ENCODE measurements at places on chromosomes 6 and 20.

DNA sequence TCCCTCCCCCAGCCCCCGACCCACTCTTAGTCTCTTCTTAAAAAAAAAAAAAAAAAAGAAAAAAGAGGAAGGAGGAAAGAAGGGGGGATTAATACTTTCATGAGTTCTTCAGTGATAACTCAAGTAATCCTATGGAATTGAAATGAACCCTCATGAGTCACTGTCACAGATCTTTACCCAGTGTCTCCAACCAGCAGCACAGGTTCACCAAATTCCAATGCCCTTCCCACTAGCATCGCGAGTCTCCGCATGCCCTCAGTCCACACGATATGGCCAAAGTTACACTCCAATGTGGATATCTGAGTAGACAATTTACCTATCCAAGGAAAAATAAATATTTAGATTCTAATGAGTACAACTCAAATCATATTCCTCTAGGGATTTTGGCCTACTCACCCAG is 74.5 kb downstream of the MDN1 start:
- DNase-seq, result no peak

DNA sequence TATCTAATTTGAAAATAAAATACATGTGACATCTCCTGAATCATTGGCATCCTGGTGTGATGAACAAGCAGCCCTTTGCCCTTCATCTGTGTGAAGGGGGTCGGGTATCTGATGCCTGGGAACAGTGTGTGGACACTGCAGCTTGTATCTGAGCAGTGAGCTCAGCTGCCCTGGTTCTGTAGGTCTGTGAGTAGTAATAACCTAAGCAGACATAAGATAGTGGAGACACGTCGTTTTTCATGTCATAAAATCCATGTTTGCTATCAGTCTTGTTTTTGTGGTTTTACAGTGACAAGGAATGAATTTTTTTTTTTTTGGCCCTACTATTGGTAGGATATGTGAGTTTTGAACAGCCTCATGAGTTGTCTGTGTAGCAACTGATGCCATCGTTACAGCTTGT is 133.0 kb downstream of the JARID2 start:
- no peak for DNase-seq

GRCh38 chr6:29941916-29942274 is 437 bp upstream of the HLA-A start:
- DNase-seq, result no peak

DNA sequence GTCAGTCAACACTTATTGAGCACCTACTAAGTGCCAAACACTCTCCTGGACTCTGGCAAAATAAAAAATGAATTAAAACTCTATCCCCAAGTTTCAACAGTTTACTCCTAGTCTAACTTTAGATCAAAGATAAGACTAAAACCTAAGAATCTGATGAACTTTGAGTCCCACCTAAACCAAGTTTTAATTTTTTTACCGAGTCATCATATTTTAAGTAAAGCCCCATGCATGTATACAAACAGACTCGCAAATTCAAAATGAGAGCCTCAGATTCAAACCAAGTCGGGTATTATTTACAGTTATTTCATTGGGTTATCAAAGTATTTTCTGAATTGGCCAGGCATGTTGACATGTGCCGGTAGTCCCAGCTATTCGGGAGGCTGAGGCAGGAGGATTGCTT is 28.2 kb downstream of the BNIP5 start:
- no peak for DNase-seq

GRCh38 chr20:53850319-53850718 is 220.1 kb downstream of the BCAS1 start:
- DNase-seq, result no peak

DNA sequence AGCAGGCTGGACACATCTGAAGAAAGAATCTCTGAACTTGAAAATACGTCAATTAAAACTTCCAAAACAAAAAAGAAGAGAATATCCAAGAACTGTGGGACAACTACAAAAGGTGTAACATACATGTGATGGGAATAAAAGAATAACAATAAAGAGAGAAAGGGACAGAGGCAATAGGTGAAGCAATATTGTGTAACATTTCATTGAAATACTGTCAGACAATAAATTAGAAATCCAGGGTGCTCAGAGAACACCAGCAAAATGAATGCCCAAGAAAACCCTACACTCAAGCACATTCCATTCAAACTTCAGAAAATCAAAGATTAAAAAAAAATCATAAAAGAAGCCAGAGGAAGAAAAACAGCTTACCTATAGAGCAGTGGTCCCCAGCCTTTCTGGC is 33.6 kb upstream of the ASF1A start:
- no peak for DNase-seq

DNA sequence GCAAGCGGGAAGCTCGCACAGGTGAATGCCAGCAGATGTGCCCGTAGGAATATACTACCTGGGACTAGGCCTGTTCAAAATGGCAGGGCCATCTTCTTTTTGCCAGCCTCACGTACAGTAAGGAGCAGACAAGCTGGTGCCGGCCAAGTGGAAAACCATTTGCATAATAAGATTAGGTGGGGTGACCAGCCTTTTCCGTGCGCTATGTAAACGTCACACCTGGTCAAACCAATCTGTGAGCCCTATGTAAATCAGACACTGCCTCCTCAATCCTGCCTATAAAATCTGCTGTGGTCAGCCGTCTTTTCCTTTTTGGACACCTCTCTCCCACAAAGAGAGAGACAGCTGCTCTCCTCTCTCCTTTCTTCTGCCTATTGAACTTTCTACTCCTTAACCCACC is 60.8 kb upstream of the TMEM30A start:
- DNase-seq, result no peak

GRCh38 chr20:45345104-45345936 is 2.9 kb downstream of the SDC4 start:
- DNase-seq, result no peak

GRCh38 chr20:4110885-4111284 is 95.5 kb upstream of the RNF24 start:
- DNase-seq, result no peak

DNA sequence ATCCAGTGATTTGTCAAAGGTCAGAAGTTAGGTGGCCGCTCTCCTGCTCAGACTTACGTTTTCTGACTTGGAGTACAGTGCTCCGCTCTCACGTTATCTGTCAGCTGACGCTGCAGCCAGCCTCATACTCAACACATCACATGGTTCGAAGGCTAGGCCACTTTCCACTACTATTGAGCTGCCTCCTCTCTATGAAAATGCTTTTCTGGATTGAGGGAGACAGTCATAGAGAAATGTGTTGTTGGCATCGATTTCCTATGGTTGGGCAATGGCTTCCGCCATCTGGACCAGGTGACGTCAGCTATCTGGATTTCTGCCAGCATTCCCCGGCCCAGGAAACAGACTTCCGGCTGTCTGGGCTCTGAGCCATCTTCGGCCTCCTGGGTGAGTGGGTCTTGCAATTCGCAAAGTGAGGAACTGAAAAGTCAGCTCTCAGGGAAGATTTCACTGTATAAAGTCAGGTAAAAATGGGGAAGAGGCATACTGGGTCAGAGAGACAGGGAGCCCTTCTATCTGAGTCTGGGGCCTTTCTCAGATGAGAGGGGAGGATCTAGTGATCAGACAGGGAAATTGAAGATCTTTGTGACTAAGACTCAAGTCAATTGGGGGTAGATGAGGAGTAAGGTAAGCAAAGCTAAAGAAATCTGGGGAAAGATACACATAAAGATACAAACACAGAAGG is 37.5 kb upstream of the IER3 start:
- peak; percentile 98 for DNase-seq

DNA sequence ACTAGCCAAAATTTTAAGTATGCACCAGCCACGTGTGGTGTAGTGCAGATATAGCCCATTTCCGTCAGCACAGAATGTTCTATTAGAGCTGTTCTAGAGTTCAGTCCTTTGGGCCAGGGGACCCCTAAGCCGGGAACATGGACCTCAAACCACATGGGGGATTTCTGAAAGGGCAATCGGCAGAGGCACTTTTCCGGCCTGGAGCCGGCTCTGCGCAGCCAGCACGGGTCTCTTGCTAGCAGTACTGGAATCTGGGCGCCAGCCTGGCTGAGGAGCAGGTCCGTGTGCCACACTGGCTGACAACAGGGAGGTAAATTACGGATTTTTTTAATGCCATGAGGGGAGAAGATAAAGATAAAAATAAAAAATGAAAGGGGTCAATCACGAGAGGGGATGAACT is 120.5 kb downstream of the SULF2 start:
- no peak for DNase-seq

DNA sequence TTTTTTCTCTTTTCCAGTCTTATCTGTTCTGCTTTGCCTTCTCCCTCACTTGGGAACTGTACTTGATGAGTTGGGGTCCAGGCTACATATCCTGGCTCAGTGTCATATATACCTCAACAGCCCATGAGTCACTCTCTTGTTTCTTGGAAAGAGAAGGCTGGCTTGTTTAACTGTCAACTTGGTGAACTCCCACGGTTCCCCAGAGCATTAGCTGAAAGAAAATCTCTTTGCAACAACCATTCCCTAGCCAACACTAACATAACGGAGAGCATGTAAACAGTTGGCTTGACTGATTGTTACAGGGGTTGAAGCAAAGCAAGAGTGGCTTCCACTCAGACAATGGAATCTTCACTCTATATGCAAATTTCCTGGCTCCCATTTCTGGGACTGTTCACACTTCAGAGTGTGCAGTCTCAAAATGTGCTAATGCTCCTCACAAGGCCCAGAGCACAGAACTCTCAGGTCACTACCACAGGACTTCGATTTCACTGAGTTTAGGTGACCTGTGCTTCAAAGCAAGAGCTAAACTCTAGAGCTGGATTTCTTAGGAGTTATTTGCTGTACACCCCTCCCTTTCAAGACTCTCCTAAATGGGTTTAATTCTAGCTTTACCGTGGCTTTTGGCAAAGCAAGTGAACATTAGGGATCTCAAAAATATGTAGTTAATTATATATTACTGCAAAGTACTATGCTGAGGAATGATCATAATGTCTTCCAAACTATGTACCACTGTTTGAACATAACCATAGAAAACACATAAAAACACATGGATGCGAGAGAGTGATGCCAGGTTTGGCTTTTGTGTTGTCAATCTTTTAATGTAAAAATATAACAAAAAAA is 609.8 kb downstream of the RFPL4B start:
- peak; percentile 48 for DNase-seq

DNA sequence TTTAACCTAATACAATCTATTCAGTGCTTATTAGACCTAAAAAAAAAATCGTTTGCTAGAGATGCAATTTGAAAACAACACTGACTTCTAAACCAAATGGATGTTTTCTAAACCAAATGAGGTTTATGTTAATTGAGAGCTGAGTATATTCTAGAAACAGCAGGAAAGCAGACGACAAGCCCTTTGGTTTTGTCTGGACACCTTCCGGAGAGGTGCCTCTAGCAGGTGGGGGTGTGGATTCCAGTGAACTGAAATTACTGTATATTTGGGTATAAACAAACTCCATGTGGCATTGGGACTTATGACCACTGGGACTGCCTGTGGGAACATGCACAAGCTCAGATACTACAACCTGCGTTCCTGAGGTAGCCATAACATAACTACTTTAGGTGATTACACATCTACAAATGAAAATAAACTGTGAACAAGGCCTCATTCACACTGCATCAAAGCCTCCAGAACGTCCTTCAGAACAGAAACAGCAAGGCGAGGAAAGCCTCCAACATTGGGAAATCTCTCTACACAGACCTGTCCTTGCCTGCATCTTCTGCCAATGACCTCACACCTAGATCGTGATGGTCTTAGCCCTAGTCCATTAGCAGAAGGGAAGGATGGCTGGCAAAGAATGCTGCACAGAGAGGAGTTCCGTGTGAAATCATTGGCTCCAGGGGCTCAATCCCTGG is 206.8 kb upstream of the FOXQ1 start:
- no peak for DNase-seq

DNA sequence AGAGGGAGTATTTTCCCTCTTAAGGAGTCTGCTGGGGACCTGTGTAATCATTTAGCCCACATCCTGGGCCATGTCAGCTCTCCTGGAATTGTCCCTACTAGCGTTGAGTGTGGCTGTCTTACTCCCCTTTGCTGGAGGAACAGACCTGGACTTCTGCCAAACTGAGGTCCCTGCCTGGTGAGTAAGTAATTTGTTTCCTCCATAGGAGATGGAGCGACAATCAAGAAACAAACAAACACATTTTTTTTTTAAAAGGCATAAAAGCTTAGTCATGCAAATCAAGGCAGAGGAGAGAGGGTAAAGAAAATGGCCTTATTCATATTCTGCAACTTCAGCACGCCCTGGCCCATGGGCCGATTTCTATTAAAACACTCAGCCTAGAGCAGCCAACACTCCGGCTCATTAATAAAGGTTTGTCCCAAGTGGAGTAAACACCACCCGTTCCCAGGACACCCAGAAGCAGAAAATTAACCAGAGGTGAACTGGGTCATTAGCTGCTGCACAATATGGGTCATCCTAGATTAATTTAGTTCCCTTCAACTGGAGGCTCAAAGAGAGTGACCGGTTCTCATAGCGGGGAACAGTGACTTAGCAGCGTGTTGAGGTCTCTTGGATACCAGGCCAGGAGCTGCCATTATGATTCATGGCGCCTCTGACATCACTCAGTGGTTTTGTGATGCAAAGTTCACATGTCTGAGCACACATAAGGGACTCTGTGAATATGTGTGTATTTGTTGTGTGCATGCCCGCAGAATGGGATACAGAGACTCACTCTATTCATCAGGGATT is 165.0 kb upstream of the SULF2 start:
- no peak for DNase-seq

- no peak for DNase-seq
These were observed 474.9 kb upstream of the AGPAT4 start for GRCh38 chr6:161748535-161749416.

- peak; percentile 21 for DNase-seq
These were observed 547.8 kb downstream of the TENT5A start for GRCh38 chr6:81204731-81205130.
